Inflammatory macrophage treated with lipopolysaccharide for 1 hour (primary cell): ENCODE measurements at places on chromosomes 4 and X.

- DNase-seq = no peak
These were observed 51.0 kb upstream of the NHSL2 start for GRCh38 chrX:71859637-71860036.

DNA sequence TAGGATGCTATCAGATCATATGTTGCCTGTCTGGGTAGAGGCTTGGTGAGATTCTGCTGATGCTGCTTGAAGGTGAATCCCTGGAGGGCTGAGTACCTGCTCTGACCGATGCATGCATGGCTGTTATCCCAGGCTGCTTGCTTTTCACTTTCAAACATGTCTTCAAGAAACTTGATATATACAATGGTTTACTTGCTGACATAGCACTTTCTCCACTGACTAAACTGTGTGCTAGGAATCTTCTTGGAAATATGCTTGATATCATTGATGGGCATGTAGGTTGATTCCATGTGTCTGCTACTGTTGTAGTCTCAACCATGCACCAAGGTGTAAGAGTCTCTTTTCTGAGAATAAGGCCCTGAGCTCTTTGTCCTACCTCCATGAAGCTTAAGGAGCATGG lies 79.6 kb upstream of the WDR1 start:
- DNase-seq = no peak

- DNase-seq = no peak
These were observed 109.6 kb downstream of the SH2D1A start for GRCh38 chrX:124455966-124456365.

DNA sequence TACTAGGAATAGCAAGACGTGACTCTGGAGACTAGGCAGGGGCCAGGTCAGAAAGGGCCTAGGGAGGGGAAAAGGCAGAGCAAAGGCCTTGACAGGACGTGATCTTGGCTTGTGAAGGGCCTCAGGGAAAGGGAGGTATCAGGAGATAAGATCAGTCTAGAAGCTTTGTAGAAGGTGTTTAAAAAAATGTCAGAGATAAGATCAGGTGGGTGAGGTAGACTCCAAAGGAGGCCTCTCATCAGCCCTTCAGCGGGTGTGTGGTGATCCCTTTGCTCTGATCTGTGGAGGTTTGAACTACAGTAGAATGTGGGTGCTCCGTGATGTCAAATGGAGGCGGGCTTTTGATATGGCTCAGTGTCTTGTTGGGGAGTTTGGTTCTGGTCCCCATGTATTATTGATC lies 78.8 kb upstream of the PRPS1 start:
- DNase-seq = no peak

- no peak for DNase-seq
These were observed 241.4 kb upstream of the PGRMC2 start for GRCh38 chr4:128528793-128529553.

DNA sequence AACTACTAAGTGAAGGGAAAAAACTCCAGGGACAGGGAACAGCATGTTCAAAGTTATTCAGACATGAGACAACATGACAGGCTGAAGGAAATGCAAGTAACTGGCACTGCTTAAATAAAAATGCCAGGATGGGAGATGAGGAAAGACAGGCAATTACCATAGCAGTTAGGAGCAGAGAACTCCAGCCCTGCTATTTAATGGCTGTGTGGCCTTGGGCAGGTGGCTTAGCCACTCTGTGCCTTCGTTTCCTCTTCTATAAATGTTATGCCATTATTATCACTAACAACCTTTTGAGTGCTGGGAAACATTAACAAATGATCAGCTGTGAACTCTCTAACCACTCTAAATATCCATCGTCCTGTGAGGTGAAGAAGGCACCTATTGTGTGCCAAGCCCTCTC lies 32.7 kb downstream of the PROM1 start:
- DNase-seq = no peak

GRCh38 chrX:100682939-100683338 lies 38.9 kb downstream of the SRPX2 start:
- no peak for DNase-seq

GRCh38 chr4:20347531-20347930 lies 95.8 kb downstream of the SLIT2 start:
- DNase-seq = no peak

DNA sequence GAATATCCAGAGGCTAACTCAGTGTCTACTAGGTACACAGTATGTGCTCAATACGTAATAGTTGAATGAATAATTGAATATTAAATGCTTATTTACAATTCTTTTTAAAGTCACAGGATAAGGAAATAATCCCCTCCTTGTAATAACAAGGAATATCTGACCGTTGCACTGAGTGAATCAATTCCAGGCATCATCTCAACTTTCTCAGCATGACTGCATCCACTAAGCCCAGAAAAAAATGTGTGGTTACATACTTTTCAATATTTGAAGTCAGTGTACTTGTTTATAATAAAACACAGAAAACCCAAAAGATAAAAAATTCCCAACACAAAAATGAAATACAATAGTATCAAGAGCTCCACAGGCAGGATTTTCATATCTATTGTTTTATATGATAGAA lies 105.4 kb downstream of the TMEM144 start:
- no peak for DNase-seq

DNA sequence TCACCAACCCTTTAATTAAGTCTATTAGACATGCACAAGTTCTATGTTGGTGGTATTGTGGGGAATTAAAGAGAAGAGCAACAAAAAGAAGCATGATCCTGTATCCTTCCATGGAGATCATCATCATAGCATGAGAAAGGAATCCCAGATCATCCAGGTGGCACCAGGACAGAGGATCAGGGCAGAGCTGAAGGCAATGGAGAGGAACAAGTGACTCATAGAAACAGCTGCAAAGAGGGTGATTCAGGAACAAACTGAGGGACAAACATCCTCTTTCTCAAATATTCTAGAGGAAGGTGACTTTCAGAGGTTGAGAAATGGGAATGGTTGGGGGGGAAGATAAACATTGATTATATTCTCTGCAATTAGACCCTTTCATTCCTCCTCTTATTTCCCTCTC lies 105.5 kb upstream of the OTUD4 start:
- DNase-seq = no peak

GRCh38 chr4:169987327-169988228 lies 38.6 kb downstream of the MFAP3L start:
- DNase-seq = no peak

GRCh38 chr4:158146736-158147135 lies 26.1 kb downstream of the GASK1B start:
- DNase-seq = no peak

- DNase-seq = peak; percentile 55
These were observed 8.9 kb downstream of the MID2 start for GRCh38 chrX:107834275-107835201.

GRCh38 chr4:118224243-118224829 lies 128.5 kb downstream of the PRSS12 start:
- peak; percentile 19 for DNase-seq

GRCh38 chr4:85420831-85421230 lies 54.1 kb upstream of the ARHGAP24 start:
- no peak for DNase-seq

DNA sequence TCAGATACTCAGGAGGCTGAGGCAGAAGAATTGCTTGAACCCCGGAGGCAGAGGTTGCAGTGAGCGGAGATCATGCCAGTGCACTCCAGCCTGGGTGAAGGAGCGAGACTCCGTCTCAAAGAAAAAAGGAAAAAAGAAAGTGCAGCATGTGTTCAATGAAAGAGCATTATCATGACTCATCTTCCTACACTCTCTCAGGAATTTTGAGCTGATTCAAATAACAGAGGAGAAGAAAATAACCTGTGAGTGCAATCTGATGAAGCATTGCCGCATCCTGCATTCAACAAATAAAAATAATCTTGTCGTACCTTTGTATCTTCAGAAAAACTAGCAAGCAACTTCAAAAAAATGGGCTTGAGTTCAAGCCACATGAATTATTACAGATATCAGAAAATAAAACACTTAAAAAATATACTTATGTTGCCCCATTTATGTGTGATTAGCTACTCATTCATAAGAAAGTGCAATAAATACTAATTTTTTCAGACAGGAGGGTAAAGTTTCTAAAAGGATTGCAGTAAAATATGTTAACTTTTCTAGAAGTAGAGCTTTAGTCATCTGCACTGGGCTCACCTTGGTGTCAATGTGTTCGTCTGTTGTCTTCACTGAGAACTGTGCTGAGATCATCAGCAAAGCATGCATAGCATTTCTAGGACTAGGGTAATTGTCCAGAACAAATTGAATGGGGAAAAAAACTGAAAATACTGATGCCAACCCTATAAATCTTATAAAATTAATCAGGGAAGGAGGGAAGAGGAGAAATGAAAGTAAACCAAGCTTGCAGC lies 90.4 kb upstream of the VCX3B start:
- DNase-seq = no peak

DNA sequence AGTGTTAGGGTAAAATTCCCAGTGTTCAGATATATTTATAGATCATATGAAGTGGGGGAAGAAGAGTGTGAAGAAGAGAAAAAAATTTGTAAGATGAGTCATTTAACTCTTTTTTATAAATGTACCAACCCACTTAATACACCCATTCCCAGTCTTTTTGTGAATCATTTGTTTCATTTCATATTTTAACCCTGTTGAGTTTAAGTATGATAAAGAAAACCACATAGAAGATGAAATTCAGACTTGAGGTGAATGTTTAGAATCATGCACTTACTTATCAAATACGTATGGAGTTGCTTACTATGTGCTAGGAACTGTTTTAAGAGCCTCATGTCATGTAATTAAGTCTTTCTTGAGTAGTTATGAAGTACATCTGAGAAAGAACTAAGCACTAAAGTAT lies 56.6 kb upstream of the DAPP1 start:
- DNase-seq = no peak

- no peak for DNase-seq
These were observed 13.8 kb upstream of the UVSSA start for GRCh38 chr4:1333256-1333655.

DNA sequence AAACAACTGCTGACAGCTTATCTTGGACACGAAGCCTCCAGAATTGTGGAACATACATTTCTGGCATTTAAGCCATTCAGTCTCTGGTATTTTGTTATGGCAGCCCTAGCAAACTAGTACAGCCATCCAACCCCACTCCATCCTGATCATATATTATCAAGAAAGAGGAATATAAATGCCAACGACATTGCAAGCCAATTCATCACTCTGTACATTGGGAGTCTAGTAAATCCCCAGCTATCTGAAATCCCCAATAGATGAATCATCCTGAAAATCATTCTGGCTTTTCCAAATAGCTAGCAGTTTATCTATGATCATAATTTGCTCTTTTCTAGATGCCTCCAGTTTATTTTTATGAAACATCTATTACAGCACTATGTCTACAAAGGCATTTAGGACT lies 41.1 kb downstream of the FRMD7 start:
- peak; percentile 56 for DNase-seq

GRCh38 chr4:24915121-24915922 lies 2.5 kb upstream of the CCDC149 start:
- DNase-seq = no peak

DNA sequence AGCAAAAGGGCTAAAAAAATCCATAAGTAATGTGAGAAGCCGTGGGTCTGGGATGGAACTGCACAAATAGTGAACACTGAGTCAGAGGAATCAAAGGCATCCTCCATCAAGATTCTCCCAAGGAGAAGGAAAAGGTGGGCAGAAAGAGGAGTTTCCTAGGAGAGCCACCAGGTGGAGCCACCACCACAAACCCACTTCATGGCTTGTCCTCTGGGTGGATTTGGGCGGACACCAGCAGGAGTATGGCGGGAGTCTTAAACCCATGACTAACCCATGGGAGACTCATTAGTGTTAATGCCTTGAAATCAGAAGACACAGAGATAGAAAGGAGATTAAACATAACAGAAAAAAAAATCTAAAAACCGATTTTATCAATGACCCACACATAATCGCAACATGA lies 147.7 kb downstream of the SH3KBP1 start:
- DNase-seq = peak; percentile 70

- no peak for DNase-seq
These were observed 890.2 kb downstream of the FSTL5 start for GRCh38 chr4:161273607-161274006.

GRCh38 chr4:56757261-56757746 lies 64.2 kb downstream of the SPINK2 start:
- no peak for DNase-seq

GRCh38 chr4:107691378-107691777 lies 28.7 kb downstream of the PAPSS1 start:
- DNase-seq = no peak

DNA sequence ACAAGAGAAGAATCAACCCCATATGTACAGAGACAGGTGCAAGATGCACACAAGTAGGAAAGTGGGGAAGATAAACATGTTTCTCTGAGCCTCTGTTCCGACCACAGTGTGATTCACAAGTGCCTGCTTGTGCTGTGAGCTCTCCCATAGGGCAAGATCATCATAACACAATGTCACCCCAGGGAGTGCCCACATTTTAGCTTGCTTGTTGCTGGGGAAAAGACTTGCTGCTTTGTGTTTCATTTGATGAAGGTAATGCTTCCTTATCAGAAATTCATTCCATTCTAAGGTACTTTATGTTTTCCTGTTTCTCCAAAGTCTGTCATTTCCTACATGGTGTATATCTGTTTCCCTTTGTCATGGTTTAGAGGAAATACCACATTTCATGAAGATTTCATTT lies 304.5 kb upstream of the DIPK2B start:
- no peak for DNase-seq

DNA sequence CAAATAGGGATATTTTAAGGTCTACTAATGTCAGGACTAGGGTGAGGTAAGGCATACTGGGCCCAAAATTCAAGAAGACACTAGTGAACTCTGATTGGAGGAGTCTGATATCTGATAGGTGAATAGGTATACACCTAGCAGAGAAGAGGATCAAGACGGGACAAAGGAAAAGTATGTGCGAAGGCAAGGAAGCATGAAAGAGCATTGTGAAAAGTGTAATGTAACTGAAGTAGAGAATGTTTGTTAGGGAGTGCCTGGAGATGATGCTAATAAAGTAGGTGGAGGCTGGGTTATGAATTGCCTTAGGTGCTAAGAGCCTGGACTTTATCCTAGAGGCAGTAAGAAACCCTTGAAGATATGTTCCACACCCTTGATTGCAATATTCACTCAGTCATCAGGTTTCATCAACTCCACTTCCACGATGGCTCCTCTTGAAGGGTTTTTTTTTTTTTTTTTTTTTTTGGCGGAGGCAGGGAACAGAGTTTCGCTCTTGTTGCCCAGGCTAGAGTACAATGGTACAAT lies 49.9 kb upstream of the XIAP start:
- no peak for DNase-seq

GRCh38 chr4:120672076-120672475 lies 250.4 kb downstream of the PRDM5 start:
- DNase-seq = no peak

DNA sequence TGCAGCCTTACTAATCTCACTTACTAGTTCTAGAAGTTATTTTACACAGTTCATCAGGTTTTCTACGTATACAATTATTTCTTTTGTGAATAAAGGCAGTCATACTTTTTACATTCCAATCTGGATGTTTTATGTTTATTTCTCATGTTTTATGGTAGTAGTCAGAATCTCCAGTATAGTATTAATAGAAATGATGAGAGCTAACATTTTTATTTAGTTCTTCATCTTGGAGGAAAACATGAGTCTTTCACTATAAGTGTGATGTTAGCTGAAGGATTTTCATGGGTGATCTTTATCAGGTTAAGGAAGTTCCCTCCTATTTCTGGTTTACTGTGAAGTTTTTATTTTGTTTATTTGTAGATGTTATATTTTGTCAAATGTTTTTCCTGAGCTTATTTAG lies 256.1 kb upstream of the GIMD1 start:
- no peak for DNase-seq

GRCh38 chr4:128323401-128323800 lies 35.8 kb upstream of the PGRMC2 start:
- DNase-seq = no peak

GRCh38 chrX:143401160-143401559 lies 116.1 kb downstream of the SPANXN3 start:
- no peak for DNase-seq
